SK-N-SH (cell line): ENCODE measurements at places on chromosomes 2 and 18.

DNA sequence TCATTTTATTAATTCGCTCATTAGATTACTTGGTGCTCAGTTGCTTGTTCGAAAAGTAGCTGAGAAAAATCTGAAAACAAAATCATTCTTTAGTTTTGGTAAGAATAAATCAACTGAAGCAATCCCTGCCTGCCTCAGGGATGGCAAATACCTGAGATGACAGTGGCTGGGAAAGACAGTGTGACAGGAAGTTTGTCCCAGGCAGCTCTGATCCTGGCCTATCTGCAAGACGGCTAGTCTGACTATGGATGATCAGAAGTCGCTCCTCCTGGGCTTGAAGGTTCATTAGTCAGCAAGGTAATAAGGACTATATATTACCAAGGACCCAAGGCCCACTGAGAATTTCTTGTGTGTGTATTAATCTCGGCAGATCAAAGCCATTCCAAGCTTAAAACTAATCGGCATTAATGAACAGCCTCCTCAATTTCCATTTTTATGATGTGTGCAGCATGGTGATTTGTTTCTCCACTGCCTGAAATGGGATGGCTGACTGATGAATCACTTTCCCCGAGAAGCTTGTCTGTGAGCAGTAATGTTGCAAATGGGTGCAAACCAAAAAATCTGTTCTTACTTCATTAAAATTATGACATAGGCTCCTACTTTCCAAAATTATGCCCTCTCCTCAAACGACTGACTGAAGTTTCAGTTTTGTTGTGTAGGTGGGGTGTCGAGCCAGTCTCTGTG is 199.9 kb downstream of the ACTR3 start:
- DNase-seq, result no peak

DNA sequence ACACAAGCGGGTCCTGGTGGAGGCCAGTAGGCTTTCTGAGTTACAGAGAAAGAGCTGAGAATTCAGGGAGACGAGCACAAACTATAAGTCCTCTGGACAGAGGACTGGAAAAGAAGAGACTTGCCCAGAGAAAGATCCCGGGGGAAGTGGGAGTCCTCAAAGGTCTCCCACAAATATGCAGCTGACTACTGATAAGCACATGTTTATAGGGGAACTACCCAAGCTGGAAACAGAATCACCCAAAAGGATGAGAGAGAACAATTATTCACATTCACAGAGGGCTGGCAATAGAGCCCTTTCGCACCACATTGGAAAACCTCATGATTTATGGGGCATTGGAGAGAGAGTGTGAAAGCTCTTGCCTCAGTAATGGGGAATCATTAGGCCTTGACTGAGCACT is 337.6 kb downstream of the IRS1 start:
- DNase-seq, result no peak

DNA sequence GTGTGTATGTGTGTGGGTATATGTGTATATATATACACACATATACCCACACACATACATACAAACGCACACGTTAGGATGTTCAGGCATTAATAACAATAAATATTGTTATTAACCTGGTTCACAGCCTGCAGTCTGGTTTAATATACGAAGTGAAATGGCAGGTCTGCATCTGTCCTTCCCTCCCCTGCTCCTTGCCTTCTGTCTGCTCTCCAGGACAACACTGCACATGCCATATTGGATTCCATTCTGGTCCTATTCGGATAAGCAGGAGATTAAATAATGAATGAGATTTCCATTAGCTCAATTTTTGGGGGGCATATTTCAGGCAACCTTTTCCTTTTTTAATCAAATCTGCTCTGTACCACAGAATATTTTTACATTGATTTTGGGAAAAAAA is 158.0 kb downstream of the CELF4 start:
- DNase-seq, result no peak

GRCh38 chr18:13159579-13159978 is 59.0 kb upstream of the LDLRAD4 start:
- DNase-seq, result peak; percentile 73

GRCh38 chr2:136226903-136227302 is 109.0 kb upstream of the CXCR4 start:
- DNase-seq, result no peak

DNA sequence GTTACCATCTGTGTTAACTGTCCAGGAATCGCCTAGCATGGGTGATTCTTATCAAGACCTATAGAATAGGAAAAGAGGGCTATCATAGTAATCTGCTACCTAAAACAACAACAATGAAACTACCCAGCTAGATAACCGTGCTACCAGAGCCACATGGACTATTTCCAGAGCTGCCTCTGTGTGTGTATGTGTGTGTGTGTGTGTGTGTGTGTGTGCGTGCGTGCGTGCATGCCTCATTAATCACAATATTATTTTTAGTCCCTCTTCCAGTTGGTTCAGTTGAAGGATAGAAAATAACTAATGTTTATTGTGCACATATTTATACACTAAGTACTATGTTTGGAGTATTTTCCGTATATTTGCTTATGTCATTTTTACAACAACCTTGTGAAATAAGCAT is 201.1 kb downstream of the SP3 start:
- DNase-seq, result no peak

GRCh38 chr2:37323781-37324535 is 675 bp downstream of the PRKD3 start:
- DNase-seq, result peak; percentile 81

GRCh38 chr2:41718705-41719104 is 329.1 kb upstream of the PKDCC start:
- DNase-seq, result no peak

DNA sequence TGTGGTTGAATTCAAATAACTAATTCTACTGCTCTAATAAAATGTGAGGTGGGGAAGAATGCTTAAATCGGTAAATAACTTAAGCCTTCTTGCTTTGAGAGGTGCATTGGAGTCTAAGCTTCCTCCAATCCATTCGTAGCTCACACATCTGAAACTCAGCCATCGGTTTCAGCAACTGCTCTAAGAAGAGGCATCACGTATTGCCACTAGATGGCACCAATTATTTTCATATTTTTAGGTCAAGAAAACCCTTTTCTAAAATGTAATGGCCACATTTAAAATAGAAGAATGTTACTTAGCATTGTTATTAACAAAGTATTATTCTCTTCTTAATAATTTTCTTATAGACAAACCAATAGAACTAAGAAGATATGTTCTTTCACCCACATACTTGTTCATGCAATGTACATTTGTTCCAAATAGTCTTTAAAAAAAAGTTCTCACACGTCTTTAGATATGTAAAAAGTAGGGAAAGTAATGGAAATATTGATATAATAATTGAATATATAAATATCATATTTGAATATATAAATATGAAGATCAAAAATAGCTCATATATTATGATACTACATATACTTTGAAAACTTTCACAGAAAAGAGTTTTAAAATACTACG is 229.8 kb downstream of the CCDC178 start:
- peak; percentile 12 for DNase-seq

- no peak for DNase-seq
Observed at GRCh38 chr18:79635427-79635726, 44.2 kb upstream of the CTDP1 start.

DNA sequence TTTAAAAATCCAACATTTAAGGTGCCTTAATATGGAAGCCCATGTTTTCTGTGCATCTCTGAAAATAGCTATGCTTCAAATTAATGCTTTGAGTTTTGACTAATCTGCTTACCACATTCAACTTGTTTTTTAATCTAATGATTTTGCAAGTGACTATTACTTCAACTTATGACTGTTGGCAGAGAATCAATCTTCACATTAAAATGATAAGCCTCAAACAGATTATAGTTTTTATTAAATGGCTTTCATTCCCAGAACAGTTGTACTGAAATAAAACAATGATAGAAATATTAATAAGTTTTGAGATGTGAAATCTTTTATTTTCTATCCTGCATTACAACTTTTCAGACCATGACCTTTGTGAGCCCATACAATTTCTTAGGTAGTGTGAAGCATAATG is 347.5 kb downstream of the ZNF804A start:
- no peak for DNase-seq

DNA sequence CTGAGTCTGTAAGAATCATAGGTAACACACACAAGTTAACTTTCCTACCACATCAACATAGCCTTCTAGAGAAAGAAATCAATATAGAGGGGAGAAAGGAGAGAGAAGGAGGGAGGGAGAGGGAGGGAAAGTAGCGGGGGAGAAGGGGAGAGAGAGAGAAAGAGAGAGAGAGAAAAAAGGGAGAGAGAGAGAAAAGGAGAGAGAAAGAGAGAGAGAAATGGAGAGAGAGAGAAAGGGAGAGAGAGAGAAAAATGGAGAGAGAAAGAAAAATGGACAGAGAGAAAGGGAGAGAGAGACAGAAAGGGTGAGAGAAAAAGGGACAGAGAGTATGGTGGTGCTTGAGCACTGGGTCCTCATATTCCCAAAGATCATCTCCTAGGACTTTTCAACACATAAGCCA is 591.7 kb downstream of the ZEB2 start:
- DNase-seq, result no peak

DNA sequence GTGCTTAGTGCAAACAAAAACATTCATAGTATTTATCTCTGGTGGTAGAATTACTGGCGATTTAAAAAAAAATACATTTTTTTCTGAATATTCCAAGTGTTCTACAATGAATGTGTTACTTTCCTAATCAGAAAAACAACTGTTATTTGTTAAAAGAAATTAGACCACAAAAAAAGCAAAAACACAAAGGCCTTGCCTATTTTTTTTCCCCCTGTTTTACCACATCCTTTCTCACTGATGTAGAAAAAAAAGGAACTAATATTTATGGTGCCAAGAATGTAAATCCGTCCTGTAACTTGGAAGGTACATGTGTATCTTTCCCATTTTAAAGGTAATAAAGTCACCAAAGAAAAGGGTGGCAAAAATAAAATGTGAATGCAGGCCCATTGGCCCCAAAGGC is 28.4 kb upstream of the MGAT4A start:
- DNase-seq, result no peak

DNA sequence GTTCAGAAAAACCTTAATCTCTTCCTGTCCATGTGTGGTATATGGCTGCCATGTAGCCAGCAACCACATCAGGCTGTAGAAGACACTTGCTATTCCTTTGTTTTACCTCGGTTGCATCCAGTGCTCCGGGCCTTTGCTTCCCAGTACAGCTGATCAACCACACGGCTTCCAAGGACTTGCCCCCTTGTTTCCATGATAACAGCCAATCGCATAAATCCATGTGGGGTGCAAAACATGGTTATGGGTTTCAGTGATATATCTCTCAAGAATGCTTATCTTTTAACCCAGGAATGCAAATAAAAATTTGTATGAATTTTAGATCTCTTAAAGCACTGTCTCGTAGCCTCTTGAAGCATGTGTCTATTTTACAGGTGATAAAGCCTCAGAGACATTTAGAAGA is 118.3 kb downstream of the MGAT5 start:
- no peak for DNase-seq

DNA sequence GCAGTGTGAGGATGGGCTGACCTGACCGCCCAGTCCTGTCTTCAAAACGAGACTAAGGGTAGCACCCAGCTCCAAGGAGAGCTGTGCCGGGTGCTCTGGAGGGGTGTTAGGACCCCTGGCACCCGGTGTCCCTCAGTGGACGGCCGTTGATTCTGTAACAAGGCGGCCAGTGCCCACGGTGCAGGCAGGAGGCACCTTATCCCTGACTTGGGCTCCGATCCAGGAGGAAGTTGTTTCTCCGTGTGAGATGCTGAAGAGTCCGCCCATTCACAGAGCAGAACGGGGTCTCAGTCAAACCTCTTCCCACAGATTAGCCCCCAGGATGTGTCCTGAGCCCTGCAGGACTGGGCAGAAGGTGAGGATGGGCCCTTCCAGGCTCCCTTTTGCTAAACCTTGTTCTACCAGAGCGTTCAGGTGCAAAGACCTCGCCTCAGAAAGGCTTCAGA is 123.0 kb downstream of the NFATC1 start:
- DNase-seq, result no peak

DNA sequence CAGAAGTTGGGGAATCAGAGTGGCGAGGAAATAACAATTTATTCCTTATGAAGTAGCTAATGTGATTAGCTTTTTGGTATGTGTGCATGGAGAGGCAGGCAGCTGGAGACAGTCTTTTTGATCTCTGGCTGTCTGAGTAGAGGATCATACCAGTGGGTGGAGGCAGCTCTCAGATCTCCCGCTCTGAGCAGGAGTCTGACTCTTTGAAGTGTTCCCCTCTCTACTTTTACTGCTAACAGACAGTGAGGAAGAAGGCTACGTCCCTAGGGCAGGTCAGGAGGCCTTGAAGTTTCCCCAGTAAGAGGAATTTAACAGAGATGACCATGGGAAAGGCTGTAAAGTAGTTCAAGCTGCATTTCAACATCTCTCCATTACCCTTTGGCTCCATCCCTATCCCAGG is 111.9 kb upstream of the REG3A start:
- DNase-seq, result no peak

GRCh38 chr2:179455172-179455524 is 190.5 kb upstream of the SESTD1 start:
- no peak for DNase-seq

GRCh38 chr2:181656450-181657291 is at the start of gene CERKL:
Gene CERKL, minus strand, starts transcription at chr2:181657105. Its CDS starts 99 bp downstream, at chr2:181657006.
- DNase-seq, result peak; percentile 87

DNA sequence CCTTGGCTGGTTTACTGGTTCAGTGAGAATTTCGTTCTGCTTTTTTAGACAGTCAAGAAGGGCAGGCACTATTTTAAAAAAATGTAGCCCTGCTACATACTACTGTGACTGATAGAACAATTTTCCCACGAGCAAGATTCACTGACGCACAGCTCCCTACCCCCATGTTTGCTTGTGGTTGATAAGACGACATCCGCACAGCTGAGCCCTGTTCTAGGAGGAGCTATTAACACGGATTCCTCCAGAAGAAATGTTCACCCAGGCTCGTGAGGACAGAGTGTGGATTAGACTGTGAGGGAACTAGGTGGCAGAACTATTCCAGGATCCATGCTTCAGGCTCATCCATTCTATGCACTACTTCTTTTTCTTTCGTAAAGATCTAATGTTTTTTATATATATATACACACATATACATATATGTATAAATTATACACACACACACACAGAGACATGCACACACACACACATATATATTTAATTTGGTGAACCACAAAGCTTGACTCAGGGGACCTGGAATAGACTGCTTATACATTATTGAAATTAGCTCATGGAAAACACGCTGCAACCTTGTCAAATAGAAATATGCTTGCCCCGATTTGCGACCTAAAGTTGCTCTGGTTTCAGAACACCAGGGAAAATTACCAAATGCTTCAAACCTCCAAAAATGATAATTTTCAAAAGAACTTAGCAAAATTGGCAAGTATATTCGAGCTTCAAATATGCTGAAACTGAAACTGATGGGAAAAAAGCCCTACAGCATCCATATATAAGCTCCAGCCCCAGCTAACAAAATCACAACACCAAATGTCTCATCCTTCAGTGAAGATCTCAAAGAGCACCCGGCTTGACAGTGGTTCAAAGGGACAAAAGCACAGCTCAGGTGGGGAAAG is 370.4 kb downstream of the SOCS6 start:
- DNase-seq, result no peak

DNA sequence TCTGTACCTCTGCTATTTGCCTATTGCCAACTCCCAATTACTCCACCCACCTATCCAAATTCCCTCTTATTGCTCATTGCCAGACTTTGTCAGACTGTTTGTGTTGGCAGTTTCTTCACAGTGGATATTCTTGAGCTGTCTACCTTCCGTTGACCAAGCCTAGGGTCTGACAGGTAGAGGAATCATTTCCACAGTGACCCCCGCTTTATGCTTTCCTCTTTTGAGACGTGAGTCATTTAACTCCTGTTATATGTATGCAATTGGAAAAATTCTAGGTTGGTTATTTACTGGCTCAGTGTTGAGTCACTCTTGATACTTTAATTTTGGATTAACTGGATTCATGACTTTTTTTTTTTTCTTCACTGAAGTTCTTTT is 187.7 kb downstream of the IRS1 start:
- no peak for DNase-seq

GRCh38 chr2:29841386-29842004 is 79.9 kb downstream of the ALK start:
- peak; percentile 60 for DNase-seq

- peak; percentile 76 for DNase-seq
Observed at GRCh38 chr2:86249579-86250391, 50.5 kb downstream of the MRPL35 start.
